Glomerular endothelial cell (primary cell): ENCODE measurements at places on chromosomes 3 and 15. TPM values are rescaled to one million over a fixed set of nuclear protein-coding genes. Genes with fewer than 3 reads are reported as not detected.

IL17RE gene
- total RNA-seq: 0.39 and 1.3 TPM in 2 replicates

EOMES gene
- total RNA-seq: not detected in 2 replicates

RTF1 gene
- 27.4 and 34.7 TPM in 2 replicates for total RNA-seq

OR5K2 gene
- total RNA-seq: not detected in 2 replicates

KLHDC8B gene
- total RNA-seq: 98.4 and 110 TPM in 2 replicates

WDR6 gene
- total RNA-seq: 83.1 and 116 TPM in 2 replicates

RAD18 gene
- total RNA-seq: 8.3 and 12.0 TPM in 2 replicates

APEH gene
- 58.5 and 73.2 TPM in 2 replicates for total RNA-seq
